ENCODE measurements at places on chromosomes 7 and 10.

DNA sequence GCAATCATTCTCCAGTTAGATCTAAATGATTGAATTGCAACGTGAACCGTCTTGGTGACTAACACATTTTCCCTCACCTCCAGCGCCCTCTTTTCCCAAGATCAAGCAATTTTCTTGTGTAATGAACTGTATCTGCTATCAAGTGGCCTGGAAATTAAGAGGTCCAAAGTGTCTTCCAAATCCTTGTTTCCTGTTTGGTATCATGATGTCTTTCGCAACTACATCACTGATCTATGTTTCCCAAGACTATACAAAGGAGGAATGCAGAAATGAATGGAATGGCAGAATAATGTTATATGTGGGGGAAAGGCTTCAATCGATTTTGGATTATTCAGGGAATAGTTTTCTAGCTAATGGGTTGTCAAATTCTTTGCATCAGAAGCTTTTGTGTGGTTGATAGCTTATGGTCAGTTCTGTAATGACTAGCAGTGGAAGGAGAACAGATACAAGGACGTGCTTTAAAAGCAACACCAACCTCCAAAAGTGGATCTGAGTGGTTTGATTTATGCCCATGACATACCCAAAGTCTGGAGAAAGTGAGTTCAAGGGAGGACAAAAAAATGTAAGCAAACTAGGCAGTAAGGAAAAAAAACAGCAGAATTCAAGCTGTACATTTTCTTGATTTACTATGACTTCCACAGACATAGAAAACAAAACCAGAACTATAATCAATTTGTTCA lies 14.6 kb upstream of the ZEB1 start:
- no peak for DNase-seq

- DNase-seq, result no peak
Measured at GRCh38 chr7:27688646-27689045, 26.0 kb upstream of the HIBADH start.

DNA sequence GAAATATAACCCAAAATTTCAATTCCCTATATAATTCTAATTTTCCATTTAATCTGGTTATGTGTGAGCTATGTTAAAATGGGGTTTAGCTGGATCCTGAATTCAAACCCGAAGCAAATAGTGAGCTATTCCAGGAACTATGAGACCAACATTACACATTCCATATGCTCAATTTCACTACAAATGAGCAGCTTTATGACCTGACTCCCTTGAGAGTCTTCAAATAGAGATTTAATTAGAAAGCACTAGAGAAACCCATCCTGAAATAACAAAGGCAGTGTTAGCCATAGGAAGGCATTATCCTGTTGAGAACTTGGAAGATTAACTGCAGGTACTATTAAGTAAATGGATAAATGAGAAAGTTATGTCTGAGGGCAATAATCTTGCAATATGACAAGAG lies 890.0 kb downstream of the GRM8 start:
- no peak for DNase-seq

DNA sequence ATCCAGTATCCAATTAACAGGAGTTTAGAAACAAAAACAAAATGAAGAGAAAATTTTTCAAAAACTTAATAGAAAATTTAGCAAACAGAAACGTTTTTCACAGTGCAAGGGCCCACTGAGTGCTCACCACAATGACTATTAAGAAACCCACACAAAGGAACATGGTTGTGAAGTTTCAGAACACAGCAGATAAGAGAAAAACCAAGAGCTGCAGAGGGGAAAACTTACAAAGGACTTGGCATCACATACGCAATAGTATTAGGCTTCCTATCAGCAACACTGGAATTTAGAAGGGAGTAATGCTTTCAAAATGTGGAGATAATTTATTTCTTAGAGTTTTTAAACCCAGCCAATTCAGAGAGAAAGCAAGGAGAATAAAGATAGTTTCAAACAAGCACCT lies 1.7 kb upstream of the C7orf25 start:
- DNase-seq, result no peak

DNA sequence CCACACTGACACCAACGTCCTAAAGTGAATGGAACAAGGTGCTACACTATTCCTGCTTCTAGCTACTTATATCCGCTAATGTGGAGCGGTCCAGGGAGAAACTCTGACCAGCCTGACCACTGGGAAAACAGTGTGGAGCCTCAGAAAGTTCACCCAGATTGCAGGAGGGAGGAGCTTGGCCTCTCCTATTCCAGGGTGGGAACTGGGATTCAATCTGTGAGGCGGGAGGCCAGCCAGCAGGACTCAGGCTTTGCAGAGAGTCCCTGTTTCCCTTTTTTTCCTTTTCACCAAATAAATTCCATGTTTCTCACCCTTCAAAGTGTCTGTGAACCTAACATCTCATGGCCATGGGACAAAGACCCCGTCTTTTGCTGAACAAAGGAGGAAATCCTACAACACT lies 86.4 kb upstream of the SEMA3C start:
- DNase-seq, result no peak

Data from activated CD4-positive, alpha-beta T cell treated with anti-CD3 and anti-CD28 coated beads, Interleukin-2, Interleukin-4, amounts not matched to agents 100 ng/mL and 50 ng/mL, durations not matched to agents 16 hours and 8 hours (primary cell).